ENCODE measurements at places on chromosomes 3 and 15.

GRCh38 chr15:59993950-59994401, 10.1 kb upstream of the FOXB1 start:
- no peak for DNase-seq

DNA sequence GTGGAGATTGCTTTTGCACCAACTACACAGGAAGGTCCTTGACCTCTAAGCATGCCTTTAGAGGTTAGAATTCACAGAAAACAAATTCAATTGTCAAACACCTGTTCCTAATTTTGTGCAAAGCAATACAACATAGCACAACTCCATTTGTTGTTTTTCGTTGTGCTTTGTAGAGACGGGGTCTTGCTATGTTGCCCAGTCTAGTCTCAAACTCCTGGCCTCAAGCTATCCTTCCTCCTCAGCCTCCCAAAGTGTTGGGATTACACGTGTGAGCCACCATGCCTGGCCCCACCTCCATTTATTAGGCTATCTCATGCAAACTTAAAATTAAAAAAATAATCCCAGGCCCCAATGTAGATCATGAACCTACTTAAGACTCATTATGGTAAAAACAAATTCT, 6.0 kb downstream of the NCBP2 start:
- DNase-seq: no peak

DNA sequence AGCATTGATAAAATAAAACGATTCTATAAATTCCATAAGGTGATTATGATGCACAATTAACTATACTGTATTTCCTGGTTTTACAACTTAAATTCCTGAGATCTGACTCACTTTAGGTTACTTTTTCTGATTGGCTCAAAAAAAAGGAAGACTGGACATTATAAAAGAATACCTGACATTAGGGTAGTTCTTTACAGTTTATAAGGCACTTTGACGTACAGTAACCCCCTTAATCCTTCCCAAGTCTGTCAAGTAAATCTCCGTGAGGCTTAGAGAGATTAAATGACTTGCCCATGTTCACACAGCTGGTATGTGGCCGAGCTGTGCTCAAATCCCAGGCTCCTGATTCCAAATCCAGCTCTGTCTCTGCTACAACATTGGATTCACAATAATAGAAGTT, 1.0 kb upstream of the SLTM start:
- no peak for DNase-seq

DNA sequence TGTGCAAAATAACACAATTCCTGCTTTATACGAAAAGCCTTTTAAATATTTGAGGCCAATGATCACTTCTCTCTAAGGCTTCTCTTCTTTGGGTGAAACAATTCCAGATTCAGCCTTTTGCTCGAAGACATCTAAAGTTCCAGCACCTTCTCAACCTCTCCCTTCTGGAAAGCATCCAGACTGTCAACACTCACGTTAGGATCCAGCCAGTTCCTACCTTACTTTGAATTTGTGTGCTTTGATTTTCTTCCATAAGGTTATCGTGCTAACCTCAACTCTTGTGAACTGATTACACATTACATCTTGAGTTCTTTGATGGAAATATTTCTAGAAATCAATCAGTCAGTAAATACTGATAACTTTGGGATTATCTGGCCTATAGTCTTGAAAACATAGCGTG, 125.3 kb upstream of the ETV5 start:
- no peak for DNase-seq

- DNase-seq: no peak
These were observed 70.3 kb upstream of the ATP2B2 start for GRCh38 chr3:10575601-10576160.

DNA sequence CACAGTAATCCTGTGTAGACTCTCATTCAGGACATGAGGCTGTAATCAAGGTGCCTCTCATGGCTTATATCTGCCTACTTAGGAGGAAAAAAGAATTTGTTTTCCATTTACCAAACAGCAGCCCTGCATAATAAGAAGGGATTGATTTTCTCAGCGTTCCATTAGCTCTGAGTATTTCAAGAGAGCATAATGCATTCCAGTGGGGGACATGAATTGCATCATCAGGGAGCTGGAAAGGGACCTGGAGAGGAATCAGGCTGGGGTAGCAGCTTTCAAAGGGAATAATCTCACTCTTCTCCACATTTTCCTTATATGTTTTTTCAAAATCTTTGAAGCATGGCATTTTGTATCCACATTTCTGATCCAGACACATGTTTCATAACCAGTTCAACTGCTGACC, 150.6 kb upstream of the ANKRD28 start:
- DNase-seq: no peak

DNA sequence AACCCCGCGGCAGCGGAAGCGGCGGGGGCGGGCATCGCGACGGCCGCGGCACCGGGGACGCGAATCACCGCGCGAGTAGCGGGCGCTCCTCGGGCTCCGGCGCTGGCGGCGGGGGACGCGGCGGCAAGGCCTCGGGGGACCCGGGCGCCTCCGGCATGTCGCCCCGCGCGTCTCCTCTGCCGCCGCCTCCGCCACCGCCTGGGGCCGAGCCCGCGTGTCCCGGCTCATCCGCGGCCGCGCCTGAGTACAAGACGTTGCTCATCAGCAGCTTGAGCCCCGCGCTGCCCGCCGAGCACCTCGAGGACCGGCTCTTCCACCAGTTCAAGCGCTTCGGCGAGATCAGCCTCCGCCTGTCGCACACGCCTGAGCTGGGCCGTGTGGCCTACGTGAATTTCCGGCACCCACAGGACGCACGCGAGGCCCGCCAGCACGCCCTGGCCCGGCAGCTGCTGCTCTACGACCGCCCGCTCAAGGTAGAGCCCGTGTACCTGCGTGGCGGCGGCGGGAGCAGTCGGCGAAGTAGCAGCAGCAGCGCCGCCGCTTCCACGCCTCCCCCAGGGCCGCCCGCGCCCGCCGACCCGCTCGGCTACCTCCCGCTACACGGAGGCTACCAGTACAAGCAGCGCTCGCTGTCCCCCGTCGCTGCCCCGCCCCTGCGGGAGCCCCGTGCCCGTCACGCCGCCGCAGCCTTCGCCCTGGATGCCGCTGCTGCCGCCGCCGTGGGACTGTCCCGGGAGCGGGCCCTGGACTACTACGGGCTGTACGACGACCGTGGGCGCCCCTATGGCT, 675 bp downstream of the RBM15B start:
- DNase-seq: no peak

- no peak for DNase-seq
These were observed 18.8 kb upstream of the AMOTL2 start for GRCh38 chr3:134393074-134393473.

- no peak for DNase-seq
These were observed 162.5 kb downstream of the FMN1 start for GRCh38 chr15:33032053-33032452.

DNA sequence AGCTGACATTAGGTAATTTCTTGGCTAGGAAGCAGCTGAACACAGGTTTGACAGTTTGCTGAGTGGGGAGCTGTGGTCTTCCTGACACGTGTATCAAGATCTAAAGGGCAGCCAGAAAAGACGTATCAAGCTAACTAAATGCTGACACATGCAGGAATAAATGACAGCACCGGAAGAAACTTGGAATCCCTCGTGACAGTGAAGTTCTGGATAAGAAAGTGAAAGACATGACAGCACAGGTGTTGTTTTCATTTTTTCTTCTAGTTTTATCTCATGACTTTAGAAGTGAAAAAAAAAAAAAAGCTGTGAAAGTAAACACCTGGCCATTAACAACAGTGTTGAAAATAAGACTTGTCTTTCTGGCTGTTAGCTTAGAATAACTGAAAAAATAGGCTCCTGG, 48.7 kb downstream of the FGF7 start:
- no peak for DNase-seq

DNA sequence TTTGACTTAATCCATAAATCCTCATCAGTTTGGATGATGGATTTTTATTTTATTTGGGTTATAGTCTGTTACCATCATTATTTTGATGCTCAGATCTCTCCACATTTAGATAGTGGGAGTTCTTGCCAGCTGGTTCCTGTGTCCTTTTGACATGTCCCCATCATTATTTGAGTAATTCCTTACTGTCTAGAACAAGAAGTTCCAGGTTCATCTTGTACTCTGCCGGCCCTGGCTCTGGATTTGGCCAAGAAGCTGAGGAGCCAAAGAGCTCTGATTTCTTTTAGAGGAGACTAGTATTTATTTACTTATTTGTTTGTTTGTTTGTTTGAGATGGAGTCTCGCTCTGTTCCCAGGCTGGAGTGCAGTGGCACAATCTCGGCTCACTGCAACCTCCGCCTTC, 54.3 kb downstream of the PTPRG start:
- no peak for DNase-seq

- DNase-seq: no peak
These were observed 14.4 kb downstream of the ARHGEF3 start for GRCh38 chr3:56787258-56787775.

- DNase-seq: peak; percentile 64
These were observed 89.0 kb downstream of the IQSEC1 start for GRCh38 chr3:12984023-12984823.

GRCh38 chr3:141476033-141476432, 10.8 kb upstream of the RASA2 start:
- no peak for DNase-seq

- DNase-seq: peak; percentile 58
These were observed 1.2 kb upstream of the UBP1 start for GRCh38 chr3:33441225-33441976.

DNA sequence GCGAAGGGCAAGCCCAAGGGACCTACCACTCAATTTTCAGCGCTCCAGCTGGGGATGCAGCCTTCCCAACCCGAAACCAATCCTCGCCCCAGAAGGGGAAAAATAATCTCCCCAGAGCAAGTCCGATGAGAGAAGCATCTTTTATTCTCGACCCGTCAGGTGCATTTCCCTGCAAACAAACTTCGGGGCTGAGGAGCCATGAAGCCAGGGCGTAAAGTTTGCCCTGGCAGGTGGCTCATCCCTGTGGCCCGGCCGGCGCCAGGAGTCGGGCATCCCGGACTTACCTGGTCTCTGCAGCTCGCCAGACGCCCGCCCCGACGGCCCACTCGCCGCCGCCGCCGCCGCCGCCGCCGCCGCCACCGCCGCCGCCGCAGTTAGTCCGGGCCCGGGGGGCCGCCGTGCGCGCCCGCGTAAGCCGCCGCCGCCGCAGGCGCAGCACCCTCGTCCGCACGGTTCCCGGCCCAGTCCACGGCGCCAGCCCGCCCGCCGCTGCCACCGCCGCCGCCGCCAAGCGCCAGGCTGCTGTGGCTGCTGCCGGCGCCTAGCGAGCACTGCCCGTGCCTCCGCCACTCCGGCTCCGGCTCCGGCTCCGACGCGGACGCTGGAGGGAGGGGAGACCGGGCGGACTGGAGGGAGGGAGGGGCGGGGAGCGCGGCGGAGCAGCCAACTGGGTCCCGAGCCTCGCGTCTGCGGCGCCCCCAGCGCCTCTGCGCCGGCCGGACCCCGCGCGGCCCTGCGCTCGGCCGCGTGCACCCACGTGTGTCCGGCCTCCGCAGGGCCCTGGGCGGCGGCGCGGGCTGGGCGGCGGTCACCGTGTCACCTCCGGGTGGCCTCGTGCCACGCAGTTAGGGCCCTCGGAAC, at the start of gene CNTN3:
Gene CNTN3, minus strand, starts transcription at position 553 of the 861 bp plus-strand sequence. CDS start 93,547 bp downstream, outside the sequence.
- DNase-seq: peak; percentile 21

GRCh38 chr3:40055361-40055760, 246.0 kb downstream of the MYRIP start:
- no peak for DNase-seq

DNA sequence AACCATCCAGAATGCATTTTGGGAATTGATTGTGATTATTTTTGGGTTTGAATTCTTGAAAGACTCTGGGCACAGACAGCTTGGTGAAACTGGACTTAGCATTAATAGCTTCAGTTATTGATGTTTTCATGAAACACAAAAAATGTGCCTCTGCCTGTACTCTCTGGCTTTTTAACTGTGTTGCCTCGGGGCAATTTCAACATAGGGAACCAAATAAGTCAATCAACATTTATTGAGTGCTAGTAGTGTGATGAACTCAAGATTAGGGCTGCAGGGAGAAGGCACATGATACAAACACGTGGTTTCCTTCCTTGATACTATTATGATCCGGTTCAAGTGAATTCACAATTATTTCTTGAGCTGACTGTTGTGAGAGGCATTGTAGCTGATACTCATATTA, 50.8 kb downstream of the UNC13C start:
- no peak for DNase-seq
